ENCODE measurements at places on chromosomes 6 and 20.

GRCh38 chr6:163711615-163712565 lies 297.4 kb downstream of the QKI start:
- peak; percentile 83 for DNase-seq

- DNase-seq = no peak
Measured at GRCh38 chr6:159715605-159716004, 11.7 kb upstream of the WTAP start.

GRCh38 chr6:158366363-158366762 lies 54.1 kb downstream of the TULP4 start:
- no peak for DNase-seq

DNA sequence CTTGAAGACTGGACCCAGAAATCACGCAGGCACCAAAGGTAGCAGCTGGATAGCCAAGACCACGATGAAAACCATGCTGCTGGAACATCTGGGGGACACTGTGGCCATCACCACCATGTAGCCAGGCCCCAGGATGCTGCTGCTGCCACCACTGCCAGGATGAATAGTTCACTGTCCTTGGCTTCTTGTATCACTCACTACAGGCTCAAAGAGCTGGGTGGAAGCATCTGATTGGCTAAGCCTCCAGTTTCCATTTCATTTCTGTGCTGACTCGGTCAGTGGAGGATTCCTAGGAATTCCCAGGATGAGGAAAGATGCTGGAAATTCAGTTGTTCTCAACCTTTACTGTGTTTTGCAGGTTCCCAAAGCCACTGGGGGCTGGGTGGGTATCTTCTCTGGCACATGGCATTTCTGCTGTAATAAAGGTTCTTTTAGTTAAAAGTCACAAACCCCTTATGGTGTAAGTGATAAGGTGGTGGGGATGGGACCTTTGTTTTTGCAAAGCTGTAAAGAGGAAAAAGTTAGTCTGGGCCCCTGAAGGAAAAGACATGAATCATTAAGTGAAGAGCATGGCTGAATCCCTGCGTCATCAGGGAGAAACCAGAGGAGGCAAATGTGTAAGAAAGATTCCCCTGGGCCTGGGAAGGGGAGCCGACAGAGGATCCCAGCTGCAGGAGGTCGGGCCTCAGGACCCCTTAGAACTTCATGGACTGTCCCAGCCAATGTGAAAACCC lies 75.6 kb upstream of the RNF24 start:
- no peak for DNase-seq

- DNase-seq = no peak
Measured at GRCh38 chr6:10140136-10140535, 274.7 kb downstream of the TFAP2A start.

DNA sequence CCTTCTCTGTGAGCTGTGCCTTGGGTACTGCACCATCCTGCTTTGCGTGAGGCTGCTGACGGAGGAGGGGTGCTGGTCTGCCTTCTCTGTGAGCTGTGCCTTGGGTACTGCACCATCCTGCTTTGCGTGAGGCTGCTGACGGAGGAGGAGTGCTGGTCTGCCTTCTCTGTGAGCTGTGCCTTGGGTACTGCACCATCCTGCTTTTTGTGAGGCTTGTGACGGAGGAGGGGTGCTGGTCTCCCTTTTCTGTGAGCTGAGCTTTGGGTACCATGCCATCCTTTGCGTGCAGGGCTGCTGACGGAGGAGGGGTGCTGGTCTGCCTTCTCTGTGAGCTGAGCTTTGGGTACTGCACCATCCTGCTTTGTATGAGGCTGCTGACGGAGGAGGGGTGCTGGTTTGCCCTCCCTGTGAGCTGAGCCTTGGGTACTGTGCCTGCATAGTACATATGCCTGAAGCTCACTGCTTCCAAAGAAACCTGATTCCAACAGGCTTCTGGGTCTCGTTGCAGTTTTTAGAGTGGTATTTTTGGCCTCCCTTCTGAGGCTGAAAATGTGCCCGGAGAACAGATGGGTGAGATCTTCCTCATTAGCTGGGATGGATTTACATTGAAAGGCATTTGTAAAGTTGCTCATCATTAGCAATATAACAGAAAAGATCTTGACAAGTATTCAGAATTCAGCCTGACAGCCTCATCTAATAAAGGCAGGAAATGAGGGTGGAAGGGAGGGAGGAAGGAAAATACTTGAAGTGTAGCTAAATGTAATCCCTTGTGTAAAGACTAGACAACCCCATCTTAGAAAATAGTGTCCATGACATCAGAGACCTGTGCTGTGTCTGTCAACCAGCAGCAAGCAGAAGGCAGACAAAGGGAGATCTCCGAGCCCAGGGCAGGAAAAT lies 46.8 kb upstream of the UNC93A start:
- no peak for DNase-seq

- DNase-seq = no peak
Measured at GRCh38 chr6:156849806-156850205, 72.6 kb downstream of the ARID1B start.

DNA sequence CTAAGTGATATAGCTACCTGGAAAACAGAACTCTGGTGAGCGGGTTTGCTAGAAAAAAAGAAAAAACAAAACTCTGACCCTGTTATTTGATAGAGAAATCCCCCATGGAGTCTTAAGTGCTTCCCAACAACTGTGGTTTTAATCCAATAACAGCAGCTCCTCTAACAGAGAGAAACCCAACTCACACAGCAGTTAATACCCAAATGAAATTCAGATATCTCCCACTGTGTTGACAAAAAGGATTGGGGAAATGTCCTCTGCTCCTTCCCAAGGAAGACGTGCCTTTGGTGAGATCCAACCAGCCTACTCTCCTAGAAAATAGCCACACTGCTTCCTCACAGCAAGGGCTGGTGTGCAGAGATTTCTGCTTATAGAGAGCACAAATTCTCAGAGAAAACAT lies 200.4 kb upstream of the FBXL4 start:
- DNase-seq = no peak

- no peak for DNase-seq
Measured at GRCh38 chr6:68235326-68235784, 399.7 kb upstream of the ADGRB3 start.
